ENCODE measurements at places on chromosomes 5 and 9. TPM values are rescaled to one million over a fixed set of nuclear protein-coding genes. Genes with fewer than 3 reads are reported as not detected.

DNA sequence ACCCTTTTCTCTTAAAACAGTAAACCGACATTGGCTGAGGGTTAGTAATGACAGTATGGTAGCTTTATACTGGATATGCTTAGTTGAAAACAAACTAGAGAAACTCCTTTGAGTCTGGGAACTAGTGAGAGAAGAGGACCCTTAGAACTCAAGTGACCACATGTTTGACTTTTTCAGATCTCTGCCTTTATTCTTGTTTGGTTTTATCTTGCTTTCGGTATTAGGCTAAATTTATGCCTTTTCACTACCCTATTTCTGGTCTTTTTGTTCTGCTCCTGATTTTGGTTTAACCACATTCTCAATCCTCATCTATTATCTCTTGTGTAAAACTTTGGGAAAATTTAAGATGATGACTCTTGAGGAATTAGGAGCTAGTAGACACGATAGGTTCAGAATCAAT lies 11.0 kb downstream of the SNAPC3 start:
- DNase-seq = no peak

DNA sequence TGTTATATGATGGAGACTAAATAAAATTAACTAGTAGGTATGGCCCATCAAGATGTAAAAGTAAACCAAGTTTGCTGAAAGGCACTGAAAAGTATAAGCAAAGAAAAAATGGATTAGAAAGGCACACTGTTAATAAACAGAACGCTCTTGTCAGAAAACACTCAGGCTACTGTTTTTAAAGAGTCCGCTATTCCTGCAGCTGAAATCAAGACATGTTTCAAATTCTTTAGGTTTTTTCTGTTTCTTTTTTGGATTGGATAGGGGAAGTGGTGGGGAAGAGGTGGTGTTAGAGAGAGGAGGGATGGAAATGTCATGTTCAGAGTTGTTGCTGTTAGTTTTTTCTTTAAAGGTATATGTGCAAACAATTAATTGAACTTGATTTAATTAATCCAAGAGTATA lies 17.5 kb downstream of the OSTF1 start:
- no peak for DNase-seq

Gene EXD3
- polyA plus RNA-seq = 19.3 TPM

- DNase-seq = no peak
These were observed 16.3 kb downstream of the KLF9 start for GRCh38 chr9:70398145-70398556.

DNA sequence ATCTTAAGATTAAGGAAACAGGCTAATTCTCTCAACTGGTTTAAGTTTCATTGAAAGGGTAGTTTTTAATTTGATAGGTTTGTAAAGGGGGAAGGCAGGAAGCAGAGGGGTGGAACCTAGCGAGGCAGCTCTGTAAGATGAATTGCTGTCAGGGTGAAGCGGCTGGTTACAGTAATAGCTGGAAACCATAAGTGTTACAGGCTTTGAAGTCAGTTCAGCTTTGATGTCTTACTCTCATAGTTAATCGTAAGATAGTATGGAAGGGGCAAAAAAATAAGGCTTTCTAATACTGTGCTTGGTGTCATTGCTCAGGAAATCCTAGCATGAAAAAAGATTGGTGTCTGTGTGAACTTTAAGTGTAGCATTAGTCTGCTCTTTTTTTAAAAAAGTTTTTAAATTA lies 20.3 kb downstream of the POU5F2 start:
- no peak for DNase-seq
